Inflammatory macrophage (primary cell): ENCODE measurements at places on chromosomes 7 and 10.
A peak's percentile ranks its signal among the peaks of the same experiment; 100 is the strongest.

GRCh38 chr10:125788156-125789034 lies 12.8 kb upstream of the MMP21 start:
- no peak for DNase-seq

- DNase-seq = peak; percentile 81
Observed at GRCh38 chr7:76358011-76358480, 745 bp downstream of the YWHAG start.

DNA sequence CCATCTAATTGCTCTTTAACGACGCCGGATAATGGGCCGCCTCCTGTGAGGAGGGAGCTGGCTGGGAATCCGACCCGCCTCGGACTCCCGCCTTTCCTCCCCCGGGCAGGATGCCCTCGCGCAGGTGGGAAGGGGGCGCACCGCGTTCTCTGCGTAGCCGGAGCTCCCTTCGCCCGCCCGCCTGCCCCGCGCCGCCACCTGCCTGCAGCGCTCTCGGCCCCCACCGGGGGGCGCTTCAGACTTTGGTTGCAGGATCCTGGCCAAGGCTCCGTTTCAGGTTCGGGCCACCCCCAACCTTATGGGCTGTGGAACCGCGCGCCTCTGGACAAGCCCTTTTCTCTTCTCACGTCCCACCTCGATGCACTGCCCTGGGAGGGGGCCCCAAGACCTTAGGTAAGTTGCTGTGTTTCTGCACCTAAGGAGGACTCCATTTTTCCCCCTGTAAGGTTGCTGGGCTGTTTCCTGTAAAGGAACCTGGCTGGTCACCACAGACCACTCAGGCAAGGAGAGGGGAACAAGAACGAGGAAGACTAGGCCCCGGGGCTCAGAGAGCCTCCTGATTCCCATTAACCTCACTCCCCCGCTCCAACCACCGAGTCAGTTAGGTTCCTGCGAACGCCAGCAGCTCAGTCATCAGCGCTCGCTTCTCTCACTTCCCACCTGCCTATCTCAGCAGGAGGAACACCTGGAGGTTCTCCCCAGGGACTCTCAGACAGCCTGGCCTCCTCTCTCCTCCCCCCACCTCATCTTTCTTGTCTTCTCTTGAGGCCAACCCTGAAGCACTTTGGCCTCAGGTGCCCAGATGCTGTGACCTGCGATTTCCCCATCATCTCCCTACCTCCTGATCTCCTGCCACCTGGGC lies 11.3 kb upstream of the KAZALD1 start:
- peak; percentile 56 for DNase-seq

GRCh38 chr7:101479217-101479616 lies 116.5 kb downstream of the COL26A1 start:
- DNase-seq = no peak

GRCh38 chr7:71313553-71313952 lies 181.6 kb downstream of the GALNT17 start:
- no peak for DNase-seq

- no peak for DNase-seq
Observed at GRCh38 chr10:78354101-78354500, 320.4 kb downstream of the RPS24 start.

DNA sequence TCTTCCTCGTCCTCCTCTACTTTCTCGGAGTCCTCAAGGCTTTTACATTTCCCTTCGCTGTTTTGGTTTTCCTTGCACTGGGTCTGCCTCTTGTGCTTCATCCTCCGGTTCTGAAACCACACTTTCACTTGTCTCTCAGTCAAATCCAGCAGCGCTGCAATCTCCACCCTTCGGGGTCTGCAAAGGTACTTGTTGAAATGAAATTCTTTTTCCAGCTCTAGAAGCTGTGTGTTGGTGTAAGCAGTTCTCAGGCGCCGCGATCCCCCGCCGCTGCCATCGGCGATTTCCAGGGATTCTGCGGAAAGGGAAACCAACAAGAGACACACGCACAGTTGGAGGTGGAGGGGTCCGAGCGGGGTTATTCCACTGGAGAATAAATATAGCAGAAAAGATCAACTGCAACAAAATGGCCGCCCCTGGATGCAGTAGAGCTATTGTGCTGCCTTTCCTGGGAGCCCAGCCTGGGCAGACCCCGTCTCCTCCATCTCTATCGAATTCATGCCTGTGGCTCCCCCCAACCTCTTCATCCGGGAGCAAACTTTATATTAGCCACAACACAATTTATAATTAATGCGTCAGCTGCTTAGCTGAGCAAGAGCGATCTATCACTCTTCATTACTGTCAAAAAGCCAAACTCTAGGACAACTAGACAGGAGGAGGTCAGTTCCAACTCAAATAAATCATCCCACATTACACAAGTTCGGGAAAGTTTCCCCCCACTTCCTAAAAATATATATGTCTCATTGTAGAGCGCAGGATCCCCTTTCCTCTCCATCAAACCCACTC lies 1.1 kb downstream of the HOXA2 start:
- DNase-seq = no peak

- DNase-seq = peak; percentile 50
Observed at GRCh38 chr10:113493195-113493594, 59.7 kb upstream of the HABP2 start.

- DNase-seq = no peak
Observed at GRCh38 chr10:116810120-116810500, 39.2 kb upstream of the ENO4 start.

DNA sequence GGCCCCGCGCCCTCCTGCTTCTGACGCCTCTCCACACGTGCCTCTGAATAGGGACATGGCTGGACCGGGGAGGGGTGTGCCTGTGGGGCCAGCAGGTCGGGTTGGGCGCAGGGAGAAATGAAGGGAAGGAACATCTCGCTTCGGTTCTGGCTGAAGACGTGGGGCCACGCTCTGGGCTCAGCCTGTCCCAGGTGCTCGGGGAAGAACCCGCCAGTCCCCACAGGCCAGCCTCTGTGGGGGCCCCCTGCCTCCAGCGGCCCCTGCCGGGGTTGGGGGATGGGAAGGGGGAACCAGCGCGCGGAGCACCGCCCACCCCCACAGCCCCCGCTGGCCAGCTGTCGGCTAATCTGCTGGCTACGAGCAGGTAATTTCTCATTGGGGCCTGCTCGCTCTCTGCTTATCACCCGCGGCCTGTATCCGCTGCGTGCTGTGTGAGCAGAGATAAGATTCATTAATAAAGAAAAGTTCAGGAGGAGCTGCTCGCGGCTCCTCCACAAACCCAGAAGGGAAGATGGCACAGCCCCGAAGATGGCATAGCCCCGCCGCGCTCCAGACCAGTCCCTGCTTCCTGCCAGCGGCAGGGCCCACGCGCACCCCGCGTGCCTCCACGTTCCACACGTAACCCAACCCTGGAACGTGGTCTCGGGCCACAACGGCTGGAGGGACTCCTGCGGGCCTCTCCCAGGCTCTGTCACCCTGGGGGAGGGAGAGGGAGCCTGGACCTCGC lies 186.2 kb downstream of the ELFN1 start:
- DNase-seq = no peak

DNA sequence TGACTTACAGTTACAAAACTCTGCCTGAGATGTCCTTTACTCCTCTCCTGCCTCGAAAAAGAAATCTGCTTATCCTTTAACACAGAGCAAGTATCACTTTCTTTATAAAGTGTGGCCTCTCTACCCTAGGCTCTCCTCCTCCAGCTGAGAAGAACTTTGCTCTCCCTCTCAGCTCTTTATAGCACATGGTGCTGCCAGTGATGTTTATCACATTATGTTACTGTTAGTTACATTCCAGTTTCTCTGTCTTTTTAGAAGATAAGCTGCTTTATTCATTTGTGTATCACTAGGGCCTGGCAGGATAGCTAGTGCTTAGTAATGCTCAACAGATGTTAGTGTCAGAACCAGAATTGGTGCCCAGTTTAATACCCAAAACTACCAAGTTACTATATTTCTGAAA lies 41.1 kb upstream of the TMEM229A start:
- no peak for DNase-seq

DNA sequence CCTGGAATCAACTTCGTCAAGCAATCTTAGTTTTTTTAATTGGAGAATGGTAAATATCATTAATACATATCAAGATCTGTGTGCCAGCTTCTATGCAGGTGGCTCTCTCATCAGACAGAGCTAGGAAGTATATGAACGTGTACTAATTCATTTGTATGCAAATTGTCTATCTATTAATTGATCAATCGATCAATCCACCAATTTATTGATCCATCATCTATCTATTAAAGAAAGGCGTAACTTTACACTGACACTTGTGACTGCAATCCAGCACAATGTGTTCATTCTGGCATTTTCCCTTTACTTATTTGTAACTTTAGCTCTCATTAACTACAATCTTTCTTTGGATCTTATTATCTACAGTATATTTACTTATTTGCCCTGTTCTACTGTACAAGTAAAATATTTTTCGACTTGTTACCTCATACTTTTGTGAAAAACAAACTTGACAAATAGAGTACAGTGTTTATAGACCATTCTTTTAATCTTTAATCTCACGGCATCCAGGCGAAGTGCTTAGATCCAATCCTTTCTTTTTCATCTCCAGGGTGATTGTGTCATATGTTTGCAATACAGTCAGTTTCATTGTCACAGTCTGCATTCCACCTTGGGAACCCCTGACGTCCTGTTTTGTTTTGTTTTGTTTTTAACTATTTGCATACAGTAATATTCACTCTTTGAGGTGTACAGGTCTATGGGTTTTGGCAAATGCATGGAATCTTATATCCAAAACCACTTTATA lies 22.0 kb upstream of the GHRHR start:
- no peak for DNase-seq

DNA sequence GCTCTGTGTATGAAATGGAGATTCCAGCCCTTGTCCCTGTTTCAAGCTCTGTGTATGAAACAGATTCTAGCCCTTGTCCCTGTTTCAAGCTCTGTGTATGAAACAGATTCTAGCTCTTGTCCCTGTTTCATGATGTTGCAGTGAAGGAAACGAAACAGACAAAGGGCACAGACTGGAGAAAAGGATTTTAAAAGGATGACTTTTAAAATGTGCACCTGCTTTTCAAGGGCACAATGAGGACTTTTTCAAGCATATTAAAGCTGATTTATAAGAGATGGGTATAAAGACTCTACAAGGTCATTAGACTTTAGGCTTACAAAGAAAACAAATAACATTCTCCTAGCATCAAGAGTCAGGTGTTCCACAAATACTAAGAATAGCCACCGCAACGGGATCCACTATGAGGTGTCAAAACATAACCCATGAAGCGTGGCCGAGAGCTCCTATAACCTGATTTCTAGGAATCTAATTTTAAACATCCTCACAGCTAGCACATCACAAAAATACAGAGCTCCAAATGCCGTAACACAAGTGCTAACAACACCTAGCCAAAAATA lies 29.0 kb downstream of the DIP2C start:
- no peak for DNase-seq

- no peak for DNase-seq
Observed at GRCh38 chr10:130871406-130871805, 440.1 kb downstream of the TCERG1L start.

DNA sequence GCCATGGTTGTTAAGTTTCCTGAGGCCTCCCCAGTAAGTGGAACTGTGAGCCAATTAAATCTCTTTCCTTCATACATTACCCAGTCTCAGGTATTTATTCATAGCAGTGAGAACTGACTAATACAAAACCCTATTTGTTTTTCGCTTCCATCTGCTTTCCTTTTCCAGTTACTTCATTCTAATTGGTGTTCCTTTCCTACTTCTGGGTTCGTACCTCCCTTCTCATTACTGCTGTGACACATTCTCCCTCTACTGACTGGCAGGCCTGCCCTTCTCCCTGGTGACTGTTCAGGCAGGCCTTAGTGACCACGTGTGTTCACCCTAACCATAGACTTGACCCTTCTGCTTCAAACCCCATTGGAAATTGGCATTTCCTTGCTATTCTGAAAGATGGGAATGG lies 37.7 kb downstream of the MTURN start:
- no peak for DNase-seq

GRCh38 chr7:22660293-22660692 lies 66.7 kb upstream of the IL6 start:
- DNase-seq = no peak

- DNase-seq = no peak
Observed at GRCh38 chr7:116731023-116731395, 59.0 kb downstream of the MET start.
